Stimulated activated CD8-positive, alpha-beta memory T cell treated with anti-CD3 and anti-CD28 coated beads, Interleukin-7, amount 100 ng/mL, for 4 hours (primary cell): ENCODE measurements at places on chromosomes 12 and 14.

- DNase-seq = no peak
These were observed 23.3 kb upstream of the GYS2 start for GRCh38 chr12:21627924-21628323.

GRCh38 chr12:89038831-89039512 is 313.3 kb downstream of the DUSP6 start:
- DNase-seq = no peak

- DNase-seq = no peak
These were observed 16.9 kb downstream of the LRRK2 start for GRCh38 chr12:40241741-40242140.

DNA sequence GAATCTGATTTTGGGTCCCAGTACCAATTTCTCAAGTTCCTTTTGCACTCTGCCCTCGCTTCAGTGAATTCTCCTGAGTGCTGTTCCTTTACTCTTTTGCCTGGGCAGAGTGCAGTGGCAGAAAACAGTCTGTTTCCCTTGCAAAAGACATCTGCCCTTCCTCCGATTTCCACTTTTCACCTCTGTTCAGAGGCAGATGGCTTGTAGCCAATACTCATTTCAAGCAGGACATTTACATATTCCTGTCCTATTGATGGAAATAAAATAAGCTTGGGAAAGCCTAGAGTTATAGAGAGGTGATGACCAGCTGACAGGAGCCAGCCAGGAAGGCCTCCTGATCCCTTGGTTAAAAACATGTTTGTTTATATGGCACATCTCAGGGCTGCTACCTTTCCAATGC is 111.0 kb downstream of the SLC8A3 start:
- no peak for DNase-seq

DNA sequence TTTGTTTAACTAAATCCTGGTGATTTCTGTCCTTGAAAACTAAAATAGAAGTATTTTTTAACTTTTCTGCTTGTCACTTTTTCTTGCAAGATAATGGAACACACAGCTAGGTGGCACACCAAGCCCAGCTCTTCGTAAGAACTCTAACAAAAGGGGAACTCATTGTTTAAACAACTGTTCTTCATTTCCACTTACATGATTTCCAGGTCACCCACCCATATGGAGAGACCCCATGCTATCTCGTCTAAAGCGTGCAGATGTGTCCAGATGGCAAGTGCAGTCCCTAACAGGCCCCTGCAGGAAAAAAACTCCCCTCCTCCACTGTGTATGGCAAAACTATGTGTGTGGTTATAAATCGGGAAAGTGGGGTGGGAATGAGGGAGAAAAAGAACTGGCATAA is 43.3 kb upstream of the NT5DC3 start:
- peak; percentile 13 for DNase-seq

DNA sequence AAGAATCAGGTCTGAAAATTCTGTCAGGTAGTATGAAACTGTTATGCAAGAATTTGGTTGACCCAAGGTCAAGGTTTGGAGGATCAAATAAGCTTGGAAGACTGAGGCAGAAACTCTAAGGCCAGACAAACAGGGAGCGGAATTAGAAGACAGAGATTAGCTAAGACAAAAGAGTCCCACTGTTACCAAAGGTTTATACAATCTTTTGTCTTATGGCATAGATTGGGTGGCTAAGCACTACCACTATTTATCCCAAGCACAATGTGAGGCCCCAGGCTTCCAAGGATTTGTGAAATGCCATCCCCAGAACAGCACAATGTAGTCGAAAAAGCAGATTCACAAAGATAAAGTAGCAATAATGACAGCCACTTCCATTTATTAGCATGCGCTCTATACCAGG is 311.2 kb downstream of the SEC23A start:
- no peak for DNase-seq

- DNase-seq = no peak
These were observed 111.4 kb downstream of the DACT1 start for GRCh38 chr14:58749066-58749669.

DNA sequence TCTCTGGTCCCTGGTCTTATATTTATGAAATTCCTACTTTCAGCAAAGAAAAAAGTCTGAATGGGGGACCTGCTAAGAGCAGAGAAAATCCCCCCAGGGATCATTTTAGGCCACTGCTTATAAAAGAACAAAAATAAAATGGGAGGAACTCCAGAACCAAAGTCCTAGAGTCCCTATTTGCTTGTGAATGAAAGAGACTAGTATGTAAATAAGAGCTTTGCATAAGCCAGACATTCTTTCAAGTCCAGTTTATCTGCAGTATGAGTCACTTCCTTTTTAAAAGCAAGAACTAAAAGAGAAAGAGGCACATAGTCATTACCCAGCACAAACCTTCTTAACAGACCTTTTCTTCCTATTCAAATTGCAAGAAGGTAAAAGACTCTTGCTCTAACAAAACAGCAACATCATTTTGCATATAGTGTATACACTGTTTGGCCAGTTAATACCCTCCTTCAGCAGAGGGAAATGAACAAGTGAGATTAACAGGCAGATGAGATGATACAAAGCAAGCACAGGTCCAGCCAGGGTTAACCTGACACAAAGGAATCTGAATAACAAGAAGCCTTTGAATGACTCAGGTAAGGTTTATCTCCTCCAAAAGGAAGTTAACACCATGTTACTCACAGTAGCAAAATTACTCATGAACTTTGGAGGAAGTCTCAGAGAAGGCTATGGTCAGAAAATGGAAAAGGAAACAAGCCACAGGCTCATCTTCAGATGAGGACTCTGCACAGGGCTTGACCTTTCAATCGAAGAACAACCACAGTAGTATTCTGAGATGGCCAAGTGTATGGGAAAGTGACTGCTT is 87.3 kb downstream of the PHLDA1 start:
- no peak for DNase-seq

DNA sequence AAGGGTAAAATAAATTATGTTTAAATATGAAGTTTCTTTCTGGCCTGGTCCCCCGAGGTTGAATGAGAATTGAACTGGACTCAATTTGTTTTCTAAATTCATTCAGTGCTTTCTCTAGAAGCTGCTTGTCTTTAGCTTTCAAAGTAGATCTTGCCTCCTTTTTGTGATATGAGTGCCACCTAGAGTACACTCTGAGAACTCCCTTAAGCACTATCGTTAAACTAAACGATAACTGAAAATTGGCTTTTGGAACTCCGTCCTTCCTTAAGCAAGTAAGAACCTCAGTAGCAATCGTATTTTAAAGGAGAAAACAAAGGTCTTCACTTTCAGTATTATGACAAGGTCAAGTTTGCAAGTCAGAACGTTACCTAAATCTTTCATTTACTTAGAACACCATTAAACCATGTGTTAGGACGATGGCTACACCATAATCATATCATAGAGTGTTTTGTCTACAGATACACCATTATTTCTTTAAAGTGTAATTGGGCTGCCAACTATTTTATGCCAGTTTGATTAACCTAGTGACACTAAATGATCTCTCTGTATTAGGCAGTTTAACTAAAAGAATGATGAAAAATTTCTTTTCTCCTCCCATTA is 364.8 kb downstream of the SNAPC1 start:
- no peak for DNase-seq

GRCh38 chr12:43912859-43913258 is 77.0 kb downstream of the TMEM117 start:
- DNase-seq = no peak
